ENCODE measurements at places on chromosomes 4 and X.

GRCh38 chr4:184090571-184090970 lies 127.1 kb downstream of the ENPP6 start:
- no peak for DNase-seq

DNA sequence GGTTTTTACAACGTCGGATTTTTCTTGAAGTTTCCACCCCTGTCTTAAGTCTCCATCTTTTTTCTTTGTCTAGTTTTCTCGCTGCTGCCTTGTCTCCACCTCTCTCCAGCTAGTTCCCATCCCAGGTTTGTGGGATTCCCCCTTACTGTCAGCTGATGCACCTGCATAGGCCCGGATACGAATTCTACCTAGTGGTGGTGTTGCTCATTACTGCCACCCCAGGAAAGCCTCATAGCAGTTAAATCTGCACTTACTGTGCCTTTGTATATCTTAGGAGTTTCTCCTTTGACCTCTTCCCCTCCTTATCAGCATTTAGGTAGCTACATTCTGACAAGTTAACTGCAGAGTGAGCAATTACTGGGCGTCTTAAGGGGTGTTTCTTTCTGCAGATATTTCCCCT lies 1693.1 kb upstream of the TENM3 start:
- no peak for DNase-seq

DNA sequence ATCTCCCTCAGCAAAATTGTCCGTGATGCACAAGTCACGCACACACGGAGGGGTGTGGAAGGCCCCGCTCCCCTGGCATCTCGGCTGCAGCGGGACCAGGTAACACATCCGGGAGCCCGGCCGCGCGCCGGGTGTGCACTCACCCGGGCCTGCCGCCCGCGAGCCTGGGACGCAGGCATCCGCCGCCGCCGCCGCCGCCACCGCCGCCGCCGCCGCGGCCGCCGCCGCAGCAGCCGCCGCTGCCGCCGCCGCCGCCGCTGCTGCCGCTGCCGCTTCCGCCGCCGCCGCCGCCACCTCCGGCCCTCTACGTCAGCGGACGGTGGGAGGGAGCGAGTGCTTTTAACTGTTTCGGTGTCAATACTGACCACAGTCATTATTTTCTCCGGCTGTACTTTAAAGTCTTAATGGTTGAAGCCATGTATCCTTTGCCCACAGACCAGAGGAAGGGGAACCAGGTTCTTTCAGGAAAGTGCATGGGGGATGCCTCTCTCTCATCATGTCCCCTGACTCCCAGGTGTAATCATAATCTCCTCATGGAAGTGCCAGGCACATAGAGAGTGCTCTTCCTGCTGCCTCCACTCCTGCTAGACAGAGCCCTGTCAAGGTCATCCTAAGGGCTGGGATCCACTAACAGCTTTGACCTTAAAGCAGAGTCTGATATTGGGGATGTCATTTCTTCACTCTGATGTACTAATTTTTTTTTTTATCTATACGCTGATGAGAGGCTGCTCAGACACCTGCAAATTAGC lies 38.0 kb downstream of the MAGEE2 start:
- peak; percentile 23 for DNase-seq

DNA sequence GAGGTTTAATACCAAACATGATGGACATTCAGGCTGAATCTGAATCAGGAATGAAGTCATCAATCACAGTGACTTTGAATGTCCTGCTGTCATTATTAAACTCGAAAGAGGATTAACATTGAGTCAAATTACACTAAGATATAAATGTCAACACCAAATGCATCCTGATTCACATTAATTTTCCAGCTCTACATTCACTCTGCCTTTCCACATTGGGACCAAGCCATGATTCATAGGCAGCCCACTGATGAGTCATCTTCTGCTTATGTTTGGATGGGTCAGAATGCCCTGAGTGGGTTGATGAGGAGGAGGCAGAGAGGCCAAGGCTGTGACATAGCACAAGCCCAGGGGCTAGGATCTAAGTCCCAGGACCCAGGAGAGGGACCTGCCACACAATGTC lies 247.6 kb upstream of the RPS6KA3 start:
- no peak for DNase-seq

- DNase-seq = no peak
These were observed 1851.7 kb upstream of the IGFBP7 start for GRCh38 chr4:58961925-58962324.

DNA sequence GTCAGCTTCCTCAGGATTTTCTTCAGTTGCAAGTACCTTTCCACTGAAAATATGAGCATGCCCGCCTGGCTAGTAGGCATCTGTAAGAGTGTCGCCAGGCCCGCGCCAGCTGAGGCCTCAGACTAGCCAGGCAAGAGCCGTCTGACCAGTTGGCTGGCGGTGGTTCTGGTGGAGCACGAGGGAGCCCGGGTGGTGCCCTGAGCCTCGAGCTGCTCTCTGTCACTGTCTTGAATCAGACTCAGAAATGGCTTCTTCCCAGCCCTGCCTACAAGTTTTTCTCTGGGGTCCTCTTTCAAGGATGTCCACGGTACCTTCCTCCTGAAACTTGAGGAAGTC lies 11.9 kb downstream of the GRPEL1 start:
- DNase-seq = no peak

GRCh38 chr4:47349326-47349725 lies 114.2 kb downstream of the COMMD8 start:
- no peak for DNase-seq

DNA sequence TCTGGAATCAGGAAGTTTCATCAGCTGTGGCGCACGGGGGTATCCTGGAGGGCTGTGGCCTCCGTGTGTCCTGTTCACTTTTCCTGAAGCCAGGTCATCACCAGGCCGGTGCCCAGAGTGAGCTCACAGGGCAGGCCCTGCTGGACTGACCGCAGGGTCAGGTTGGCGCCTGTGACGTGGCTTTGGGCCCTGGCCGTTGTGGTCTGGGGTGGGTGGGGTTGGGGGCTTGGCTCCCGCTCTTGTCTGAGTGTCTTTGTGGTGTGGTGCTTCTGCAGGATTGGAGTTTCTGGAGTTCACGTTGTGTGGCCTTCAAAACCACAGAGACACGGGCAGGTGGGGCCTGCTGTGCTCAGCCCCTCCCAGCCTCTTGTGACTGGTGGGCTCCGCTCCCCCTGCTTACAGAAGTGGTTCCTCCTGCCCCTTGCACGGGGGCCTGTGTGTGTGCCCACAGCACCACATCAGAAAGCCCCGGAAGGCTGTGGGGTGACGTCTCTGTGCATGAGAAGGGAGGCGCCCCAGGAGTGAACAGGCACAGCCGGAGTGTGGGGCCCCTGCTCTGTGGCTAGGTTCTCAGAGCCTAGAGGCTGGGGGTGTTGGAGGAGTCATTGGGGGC lies 9.5 kb downstream of the RGS12 start:
- peak; percentile 71 for DNase-seq

DNA sequence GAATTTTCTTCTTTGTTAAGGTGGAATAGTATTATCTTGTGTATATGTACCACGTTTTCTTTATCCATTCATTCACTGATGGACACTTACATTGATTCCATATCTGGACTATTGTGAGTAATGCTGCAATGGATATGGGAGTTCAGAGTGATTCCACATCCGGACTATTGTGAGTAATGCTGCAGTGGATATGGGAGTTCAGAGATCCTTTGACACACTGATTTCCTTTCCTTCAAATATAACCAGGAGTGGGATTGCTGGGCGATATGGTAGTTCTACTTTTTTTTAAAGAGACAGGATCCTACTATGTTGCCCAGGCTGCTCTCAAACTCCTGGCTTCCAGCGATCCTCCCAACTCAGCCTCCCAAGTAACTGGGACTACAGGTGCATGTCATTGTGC lies 12.1 kb downstream of the TMEM156 start:
- DNase-seq = no peak

- DNase-seq = no peak
These were observed 24.4 kb upstream of the BCORL1 start for GRCh38 chrX:129958083-129958465.

DNA sequence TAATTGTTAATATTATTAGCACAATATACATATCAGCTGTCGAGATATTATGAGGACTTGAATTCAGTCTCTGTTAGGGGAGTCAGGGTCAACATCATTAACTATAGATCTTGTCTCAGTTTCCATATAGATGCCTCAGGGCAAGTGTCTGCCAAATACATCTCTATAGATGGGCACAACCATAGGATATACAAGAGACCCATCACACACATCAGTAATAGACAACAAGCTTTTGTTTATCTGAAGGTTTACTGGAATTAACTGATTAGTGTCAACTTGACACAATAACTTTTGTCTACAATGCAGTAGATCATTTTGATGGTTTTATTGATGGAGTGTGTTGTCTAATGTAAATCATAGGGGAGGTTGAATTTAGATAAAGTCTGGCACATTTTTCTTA lies 37.1 kb upstream of the PHOX2B start:
- no peak for DNase-seq

DNA sequence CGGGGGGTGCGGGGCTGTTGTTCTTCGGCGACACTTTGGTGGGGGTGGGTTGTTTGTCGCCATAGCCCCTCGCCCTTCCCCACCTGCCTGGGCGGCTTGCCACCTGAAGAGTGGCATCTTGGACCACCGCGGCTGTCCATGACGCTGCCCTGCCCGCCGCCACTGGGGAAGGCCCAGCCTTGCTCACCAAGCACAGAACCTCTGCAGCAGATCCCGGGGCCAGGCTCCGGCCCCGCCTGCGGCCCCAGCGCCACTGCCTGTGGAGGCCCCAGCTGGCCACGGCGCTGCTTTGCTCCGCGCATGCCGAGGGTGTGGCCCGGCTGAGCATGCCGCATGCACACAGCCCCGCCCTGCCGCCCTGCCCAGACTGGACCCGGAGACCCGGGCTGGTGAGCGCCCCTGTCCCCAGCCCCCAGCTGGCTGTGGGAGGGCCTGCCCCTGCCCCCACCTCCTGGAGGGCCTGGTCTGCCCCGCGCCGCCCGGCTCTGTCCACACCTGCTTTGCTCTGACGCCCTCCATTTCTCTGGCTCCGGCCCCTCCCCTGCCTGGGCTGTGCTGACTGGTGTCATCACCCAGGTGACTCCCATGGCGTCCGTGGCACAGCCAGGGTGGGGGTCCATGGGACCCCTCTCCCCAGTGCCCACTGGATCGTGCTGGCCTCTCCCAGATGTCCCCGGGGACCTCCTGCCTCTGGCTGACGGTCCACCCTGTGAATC lies 5.3 kb downstream of the NAT8L start:
- no peak for DNase-seq

GRCh38 chrX:103687696-103688201 lies 1.2 kb upstream of the MORF4L2 start:
- peak; percentile 41 for DNase-seq

DNA sequence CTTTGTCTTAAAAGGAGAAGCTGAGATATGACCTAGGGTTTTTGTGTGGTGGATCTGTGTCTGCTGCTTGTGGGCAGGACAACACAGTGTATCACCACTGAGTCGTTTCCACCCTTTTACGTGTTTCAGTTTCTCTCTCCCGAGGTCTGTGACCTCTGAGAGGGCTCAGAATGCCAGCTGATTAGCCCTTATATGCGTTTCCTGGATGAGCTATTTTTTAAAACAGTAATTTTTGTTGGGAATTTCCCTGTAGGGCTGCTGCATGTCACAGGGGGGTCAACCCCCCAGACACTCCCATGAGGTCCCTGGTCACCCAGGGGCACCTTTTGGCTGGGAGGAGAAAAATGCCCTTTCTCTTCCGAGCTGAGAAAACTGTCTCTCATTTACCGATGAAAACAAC lies 170.4 kb upstream of the CASK start:
- no peak for DNase-seq

DNA sequence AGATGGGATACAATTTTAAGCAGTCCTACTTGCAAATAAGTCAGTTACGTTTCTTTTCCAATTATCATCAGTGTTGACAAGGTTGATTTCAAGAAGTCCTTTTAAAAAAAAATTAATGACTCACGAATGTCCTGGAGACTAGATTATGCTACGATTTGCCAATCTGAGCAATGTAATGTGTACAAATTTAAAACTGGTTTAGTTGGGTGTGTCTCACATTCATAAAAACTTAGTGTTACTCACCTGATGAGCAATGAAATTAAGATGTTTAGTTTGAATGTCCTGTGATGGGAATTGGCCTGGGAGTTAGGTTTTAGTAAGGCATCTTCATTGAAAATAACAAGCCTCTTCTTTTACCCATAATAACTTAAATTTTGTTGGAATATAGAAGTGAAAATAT lies 136.7 kb upstream of the POF1B start:
- no peak for DNase-seq

GRCh38 chr4:48668254-48669017 lies 111.6 kb downstream of the FRYL start:
- DNase-seq = no peak

GRCh38 chr4:48490012-48490679 lies at the start of gene ZAR1:
ZAR1 (plus strand) TSS chr4:48490252; CDS start chr4:48490292, 40 bp downstream.
- no peak for DNase-seq

GRCh38 chr4:126583509-126583908 lies 1049.2 kb upstream of the INTU start:
- no peak for DNase-seq

DNA sequence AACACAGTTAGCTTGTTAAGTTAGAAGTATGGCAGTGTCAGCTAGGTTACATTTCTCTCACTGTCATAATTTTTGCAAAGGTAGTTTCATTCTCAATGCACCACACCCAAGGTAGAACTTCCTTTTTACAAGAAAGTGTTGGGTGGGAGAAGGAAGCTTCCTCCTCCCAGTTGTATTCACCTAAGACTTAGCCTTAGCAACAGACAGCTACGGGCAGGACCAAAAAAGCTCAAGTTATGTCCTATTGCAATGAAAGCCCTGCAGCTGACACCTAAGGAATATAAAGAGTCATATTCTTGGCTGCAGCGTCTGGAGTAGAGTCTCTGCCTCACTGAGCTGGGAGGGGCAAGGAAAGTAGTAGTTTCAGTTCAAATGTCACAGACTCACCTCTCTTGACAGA lies 25.1 kb upstream of the PRDM8 start:
- peak; percentile 50 for DNase-seq

Measured in naive B cell (primary cell).